Heart right ventricle (tissue), 16 donors: ENCODE measurements at places on chromosomes 12 and 14. TPM values are rescaled to one million over a fixed set of nuclear protein-coding genes. Genes with fewer than 3 reads are reported as not detected.

DNA sequence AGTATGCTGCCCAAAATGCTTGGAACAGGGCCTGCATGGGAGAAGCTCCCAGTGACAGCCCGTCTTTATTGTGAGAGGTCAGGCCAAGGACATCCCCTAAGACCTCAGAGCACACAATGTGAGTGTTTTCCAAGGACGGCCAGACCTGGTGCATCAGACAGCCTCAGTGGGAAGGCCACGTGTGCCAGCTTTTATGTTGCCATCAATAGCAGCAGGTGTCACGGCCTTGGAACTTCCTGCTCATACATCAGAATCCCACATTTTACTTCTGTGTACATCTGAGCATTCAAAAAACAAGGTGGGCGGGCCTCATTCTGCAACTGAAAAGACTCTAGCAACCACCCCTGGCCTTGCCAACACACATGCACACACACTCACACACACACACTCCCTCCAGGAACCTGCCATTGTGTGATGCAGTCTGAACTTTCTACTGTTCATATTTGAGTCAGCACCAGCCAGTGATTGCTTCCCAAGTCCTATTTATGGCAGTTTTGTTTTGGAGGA lies 753.1 kb upstream of the TBX3 start:
- no peak overlapping the region for H3K4me3 ChIP-seq
- H3K27me3 ChIP-seq, result no peaks in the 10 kb centered on the region
- no peaks in the 10 kb centered on the region for H3K36me3 ChIP-seq
- H3K27ac ChIP-seq, result peak overlapping the region; percentile 69
- no peaks in the 10 kb centered on the region for H3K4me1 ChIP-seq
- DNase-seq, result peak; percentile 79

Gene SUSD6
- 18.0 TPM for total RNA-seq

Gene CLEC4A
- total RNA-seq, result not detected

- H3K4me1 ChIP-seq, result no peaks in the 10 kb centered on the region
- H3K36me3 ChIP-seq, result no peaks in the 10 kb centered on the region
- H3K27ac ChIP-seq, result no peak overlapping the region
- no peaks in the 10 kb centered on the region for H3K27me3 ChIP-seq
Measured at GRCh38 chr12:17778242-17778641, 311.8 kb downstream of the RERGL start.

DNA sequence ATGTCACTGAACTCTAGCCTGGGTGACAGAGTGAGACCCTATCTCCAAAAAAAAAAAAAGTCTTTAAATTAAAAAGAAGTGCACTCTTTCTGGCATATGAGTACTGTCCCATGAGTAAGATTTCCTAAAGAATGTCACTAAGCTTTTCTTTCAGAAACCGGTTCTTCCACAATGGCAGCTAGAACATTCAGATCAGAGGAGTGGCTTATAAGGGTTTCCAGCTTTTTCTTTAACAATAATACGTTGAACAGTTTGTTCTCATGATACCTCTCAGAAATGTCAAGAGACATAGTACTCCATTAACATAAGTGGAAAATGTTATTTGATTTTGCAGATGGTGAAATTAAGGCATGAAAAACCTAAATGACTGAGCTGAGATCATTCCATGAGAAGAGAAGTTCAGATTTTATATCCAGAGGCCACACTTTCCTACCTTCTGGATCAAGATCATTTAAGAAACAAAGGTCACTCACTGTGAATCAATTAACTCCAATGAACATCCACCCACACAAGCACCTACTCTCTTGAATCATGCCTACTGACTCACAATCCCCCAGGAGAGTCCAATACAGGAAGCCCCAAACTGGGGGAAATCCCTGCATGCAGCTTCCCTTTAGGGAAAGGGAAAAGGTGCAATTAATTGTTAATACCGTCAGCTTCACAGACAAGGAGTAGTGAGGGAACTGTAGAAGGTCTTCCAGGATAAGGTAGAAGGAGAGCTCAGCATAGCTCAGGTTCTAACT lies 86.9 kb downstream of the SPTSSA start:
- no peaks in the 10 kb centered on the region for H3K27me3 ChIP-seq
- no peak overlapping the region for H3K4me3 ChIP-seq
- no peaks in the 10 kb centered on the region for H3K36me3 ChIP-seq

- no peak overlapping the region for H3K27ac ChIP-seq
- H3K27me3 ChIP-seq, result no peaks in the 10 kb centered on the region
- DNase-seq, result no peak
- H3K4me3 ChIP-seq, result no peak overlapping the region
- peaks cover 6% of the 10 kb centered on the region for H3K36me3 ChIP-seq
Measured at GRCh38 chr14:104706733-104707607, 17.1 kb upstream of the ADSS1 start.

DNA sequence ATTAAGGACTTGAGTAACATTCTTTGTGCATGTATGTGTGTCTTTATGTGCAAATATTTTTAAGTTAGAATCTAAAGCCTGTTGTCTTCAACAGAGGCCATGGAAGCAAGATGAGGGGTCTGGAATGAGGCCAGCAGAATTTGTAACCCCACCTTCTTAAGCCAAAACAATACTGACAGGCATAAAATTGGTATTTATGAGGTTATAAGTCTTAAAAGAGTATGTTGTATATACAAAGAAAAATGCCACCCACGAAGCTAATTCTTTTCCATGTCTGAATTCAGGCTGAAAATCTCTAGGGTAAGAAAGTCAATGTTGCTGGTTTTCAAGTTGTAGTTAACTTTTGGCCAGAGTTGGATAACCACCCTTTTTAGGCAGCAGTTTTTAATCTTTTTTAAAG lies 86.2 kb upstream of the TMTC1 start:
- H3K36me3 ChIP-seq, result no peaks in the 10 kb centered on the region
- no peak for DNase-seq
- no peaks in the 10 kb centered on the region for H3K27me3 ChIP-seq
- H3K4me3 ChIP-seq, result no peak overlapping the region
- no peak overlapping the region for H3K27ac ChIP-seq

DNA sequence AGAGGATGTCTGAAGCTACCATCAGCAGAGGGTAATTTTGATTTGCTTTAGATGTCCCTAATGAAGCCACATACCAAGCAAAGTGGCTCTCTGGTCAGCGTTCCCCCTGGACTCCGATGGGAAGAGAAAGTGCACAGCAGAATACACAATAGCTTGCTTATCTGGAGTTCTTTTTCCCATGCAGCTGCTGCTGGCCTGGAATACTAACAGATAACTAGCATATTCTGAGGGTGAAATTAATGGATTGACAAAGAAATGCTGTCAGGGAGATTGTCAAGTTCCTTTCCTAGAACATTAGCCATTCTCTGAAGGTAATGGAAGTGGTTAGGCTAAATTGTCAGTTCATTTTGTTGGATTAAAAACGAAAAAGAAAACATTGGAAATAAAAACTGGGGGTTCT lies 391.3 kb downstream of the FLRT2 start:
- H3K27ac ChIP-seq, result no peak overlapping the region
- no peaks in the 10 kb centered on the region for H3K4me1 ChIP-seq
- no peak for DNase-seq
- no peaks in the 10 kb centered on the region for H3K27me3 ChIP-seq

Gene TMEM30B
- 0.81 TPM for total RNA-seq

DNA sequence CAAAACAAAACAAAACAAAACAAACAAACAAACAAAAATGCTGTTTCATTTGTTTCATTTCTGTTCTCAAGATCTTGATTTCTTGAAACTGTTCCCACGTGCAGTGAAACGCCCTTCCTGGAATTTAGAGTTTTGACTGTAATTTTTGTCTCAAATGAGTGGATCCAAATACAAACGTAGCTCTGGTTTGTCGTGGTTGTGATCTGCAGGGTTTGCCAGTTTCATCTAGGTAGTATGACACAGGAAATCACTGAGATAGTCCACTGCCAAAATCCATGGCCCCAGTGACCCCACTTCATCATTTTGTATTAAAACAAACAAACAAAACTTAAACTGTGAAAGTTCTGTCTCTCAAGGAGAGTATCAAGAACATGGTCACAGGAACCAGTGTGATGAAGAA lies 838.6 kb downstream of the BCL11B start:
- no peaks in the 10 kb centered on the region for H3K27me3 ChIP-seq
- H3K36me3 ChIP-seq, result no peaks in the 10 kb centered on the region
- no peak for DNase-seq
- H3K4me1 ChIP-seq, result no peaks in the 10 kb centered on the region

DNA sequence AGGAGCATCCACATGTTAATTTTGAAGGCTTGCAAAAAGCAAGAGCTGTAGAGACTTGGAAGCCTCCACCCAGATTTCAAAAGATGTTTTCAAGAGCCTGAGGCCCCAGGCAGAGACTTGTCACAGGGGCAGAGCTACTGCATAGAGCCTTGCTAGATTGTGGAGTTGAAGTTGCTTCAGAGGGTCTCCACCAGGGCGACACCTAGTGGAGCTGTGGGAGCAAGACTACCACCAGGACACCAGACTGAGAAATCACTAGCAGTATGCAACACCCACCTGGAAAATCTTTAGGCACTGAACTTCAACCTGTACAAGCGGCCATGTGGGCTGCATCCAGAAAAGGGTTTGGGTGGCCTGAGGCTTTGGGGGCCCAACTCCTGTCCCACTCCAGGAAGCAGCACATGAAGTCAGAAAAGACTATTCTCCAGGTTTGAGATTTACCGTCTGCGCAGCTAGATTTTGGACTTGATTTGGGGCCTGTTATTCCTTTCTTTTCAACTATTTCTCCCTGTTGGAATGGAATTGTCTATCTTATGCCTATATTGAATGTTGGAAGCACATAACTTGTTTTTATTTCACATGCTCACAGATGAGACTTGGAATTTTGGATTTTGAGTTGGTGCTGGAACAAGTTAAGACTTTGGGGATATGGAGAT lies 508.6 kb downstream of the FLRT2 start:
- DNase-seq, result peak; percentile 11
- no peaks in the 10 kb centered on the region for H3K36me3 ChIP-seq
- no peaks in the 10 kb centered on the region for H3K4me1 ChIP-seq

DNA sequence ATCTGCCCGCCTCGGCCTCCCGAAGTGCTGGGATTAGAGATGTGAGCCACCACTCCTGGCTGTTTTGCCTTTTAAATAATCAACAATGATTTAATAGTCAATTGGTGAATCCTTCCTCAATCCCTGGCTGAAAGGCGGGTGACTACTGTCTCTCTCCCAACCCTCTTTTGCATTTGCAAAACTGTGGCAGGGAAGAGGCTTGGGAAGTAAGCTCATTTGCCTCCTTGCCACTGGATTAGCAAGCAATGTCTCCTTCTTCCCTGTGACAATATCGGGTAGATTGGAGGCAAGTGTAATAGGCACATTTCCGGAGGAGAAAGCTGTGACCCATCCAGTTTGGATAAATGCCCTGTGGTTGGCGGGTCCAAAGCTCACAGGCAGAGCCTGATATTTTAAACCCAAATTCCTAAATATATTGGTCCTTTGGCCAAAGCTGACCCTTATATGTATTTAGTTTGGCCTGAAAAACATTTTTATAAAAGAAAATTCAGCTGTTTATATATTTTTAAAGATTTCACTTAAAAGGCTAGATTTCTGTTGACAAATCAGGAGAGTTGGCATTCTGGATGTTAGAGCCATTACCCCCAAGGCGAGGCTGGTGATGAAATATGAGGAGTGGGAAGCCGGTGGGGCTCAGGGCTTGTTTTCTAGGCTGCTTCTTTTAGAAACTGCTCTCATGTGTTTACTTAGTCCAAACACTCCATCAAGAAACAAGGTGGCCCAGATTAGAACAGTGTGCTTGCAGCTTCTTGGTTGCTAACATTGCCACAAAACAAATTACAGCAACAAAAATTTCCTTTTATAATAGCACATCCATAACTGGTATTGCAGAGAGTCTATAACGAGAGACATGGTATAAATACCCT lies 646.9 kb upstream of the TMEM132C start:
- H3K4me3 ChIP-seq, result no peak overlapping the region
- DNase-seq, result no peak
- H3K27me3 ChIP-seq, result no peaks in the 10 kb centered on the region

DNA sequence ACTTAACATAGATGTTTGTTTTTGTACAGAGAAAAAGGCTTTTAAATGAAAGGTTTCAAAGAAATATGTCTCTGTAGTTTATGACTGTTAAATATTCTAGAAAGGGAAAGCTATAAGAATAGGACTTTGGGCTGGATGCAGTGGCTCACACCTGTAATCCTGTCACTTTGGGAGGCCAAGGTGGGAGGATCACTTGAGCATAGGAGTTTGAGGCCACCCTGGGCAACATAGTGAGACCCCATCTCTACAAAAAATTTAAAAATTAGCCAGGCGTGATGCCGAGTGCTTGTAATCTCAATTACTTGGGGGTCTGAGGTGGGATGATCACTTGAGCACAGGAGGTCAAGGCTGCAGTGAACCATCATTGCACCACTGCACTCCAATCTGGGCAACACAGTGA lies 11.4 kb downstream of the GPX2 start:
- peaks cover 51% of the 10 kb centered on the region for H3K4me1 ChIP-seq
- H3K36me3 ChIP-seq, result peaks cover 92% of the 10 kb centered on the region
- DNase-seq, result no peak
- H3K27ac ChIP-seq, result peak overlapping the region; percentile 59

DNA sequence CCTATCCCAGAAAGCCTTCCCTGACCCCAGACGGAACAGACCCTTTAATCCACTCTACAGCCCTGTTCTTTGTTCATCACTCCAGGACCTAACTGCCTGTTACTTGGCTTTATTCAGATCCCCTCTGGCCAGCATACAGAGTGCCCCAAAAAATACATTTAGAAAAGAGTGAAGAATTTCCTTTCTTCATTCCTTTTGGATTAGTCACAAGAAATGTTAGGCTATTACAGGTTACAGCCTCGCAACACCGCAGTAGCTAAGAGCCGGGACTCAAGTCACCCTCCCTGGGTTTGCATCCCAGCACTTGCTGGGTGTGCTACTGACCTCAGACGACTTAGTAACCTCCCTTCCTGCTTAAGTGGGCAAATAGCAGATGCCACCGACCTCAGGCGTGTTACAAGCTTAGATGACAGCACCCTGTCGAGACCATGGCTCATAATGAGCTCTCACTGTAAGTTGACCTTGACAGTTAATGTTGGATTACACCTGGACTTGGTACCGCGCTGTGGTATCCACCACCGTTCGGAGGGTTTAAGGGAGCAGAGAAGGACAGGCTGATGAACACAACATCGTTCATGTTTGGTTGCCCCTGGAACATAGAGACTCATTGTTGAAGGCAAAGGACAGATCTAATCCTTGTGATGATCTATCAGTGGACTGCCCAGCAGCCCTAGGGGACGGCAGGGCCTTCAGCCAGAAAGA lies 12.9 kb downstream of the GLRX5 start:
- H3K27ac ChIP-seq, result no peak overlapping the region
- H3K36me3 ChIP-seq, result no peaks in the 10 kb centered on the region
- peaks cover 43% of the 10 kb centered on the region for H3K4me1 ChIP-seq
- H3K27me3 ChIP-seq, result no peaks in the 10 kb centered on the region
- no peak overlapping the region for H3K4me3 ChIP-seq
